ENCODE measurements at places on chromosomes 13 and 19.

DNA sequence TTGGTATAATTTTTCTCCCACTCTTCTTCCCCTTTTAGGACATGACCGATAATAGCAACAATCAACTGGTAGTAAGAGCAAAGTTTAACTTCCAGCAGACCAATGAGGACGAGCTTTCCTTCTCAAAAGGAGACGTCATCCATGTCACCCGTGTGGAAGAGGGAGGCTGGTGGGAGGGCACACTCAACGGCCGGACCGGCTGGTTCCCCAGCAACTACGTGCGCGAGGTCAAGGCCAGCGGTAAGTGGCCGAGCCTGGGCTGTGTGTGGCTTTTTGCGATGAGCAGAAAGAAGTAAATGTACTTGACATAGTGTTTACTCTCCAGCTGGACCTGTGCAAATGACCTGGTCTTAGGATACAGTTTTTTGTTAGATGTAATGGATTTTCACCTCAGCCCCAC, 102.5 kb downstream of the ARHGEF7 start:
- no peak for DNase-seq

GRCh38 chr19:8501516-8501915, 924 bp downstream of the PRAM1 start:
- no peak for DNase-seq

- DNase-seq = no peak
These were observed 114.4 kb downstream of the ZDHHC20 start for GRCh38 chr13:21344662-21345176.

DNA sequence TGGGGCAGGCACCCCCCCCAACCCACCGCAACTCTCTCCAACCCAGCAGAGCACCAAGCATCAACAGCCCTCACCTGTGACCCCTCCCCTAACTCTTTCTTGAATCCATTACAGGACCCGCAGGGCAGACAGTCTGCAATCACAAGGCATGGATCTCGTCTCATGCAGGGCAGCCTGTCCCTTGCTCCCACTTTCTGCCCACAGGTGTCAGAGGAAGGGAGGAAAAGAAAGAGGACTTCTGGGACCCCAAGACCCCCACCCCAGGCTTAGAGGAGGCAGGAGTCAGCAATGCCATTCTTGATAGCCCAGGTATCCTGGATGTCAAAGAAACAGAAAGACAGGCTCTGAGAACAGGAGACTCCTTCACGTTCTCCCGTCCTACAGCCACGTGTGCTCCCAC, 47.4 kb upstream of the TUBGCP3 start:
- no peak for DNase-seq

DNA sequence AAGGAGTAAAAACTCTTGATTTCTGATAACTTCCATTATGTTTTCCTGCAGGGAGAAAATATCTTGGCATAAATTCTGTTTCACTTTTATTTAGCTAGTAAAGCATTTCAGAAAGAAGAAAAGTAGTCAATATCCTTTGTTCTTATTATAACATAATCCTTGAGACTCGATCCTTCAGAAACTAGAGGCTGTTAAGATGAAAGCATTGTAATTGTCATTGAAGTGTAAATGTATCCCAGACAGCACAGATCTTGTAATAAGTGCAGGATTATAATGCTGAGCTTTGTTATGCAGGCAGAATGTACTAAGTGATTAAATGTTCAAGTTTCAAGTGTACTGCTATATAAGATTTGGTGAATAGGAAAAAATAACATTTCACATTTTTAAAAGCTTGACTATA, 225.2 kb upstream of the ATXN8OS start:
- DNase-seq = no peak
